ENCODE measurements at places on chromosomes 5 and 9. TPM values are rescaled to one million over a fixed set of nuclear protein-coding genes. Genes with fewer than 3 reads are reported as not detected.

Gene FAM221B
- not detected for total RNA-seq

DNA sequence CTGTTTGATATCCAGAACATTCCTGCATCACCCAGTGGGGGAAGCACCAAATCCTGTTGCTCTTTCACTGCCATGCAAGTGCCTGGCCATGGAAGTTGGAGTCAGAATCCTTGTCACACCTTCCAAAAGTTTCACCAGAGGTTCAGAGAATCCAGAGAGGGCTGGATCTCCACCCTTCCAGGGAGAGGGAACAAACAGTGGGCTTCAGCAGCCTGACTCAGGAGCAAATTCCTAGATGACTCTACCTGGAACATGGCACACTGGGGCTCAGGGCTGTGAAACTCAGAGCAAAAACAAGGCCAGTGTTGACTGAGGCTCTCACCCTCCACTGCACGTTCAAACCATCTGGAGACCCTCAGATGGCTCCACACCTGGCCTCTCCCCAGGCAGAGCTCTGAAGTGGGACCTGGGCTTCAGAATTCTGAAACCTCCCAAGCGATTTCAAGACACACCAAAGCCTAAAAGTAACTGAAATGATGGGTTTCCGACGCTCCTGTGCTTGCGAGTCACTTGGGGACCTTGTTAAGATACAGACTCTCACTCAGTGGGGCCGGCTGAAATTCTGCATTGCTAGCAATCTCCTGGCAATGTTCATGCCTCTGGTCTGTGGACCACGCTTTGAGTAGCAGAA is 205.9 kb downstream of the AUH start:
- DNase-seq: no peak

- no peak for DNase-seq
Observed at GRCh38 chr5:146400201-146400600, 46.9 kb upstream of the TCERG1 start.

- no peak for DNase-seq
Observed at GRCh38 chr9:95373782-95374487, 56.4 kb upstream of the FANCC start.

Gene ANKRD20A1
- total RNA-seq: 6.5 TPM

Gene CCL21
- not detected for total RNA-seq

DNA sequence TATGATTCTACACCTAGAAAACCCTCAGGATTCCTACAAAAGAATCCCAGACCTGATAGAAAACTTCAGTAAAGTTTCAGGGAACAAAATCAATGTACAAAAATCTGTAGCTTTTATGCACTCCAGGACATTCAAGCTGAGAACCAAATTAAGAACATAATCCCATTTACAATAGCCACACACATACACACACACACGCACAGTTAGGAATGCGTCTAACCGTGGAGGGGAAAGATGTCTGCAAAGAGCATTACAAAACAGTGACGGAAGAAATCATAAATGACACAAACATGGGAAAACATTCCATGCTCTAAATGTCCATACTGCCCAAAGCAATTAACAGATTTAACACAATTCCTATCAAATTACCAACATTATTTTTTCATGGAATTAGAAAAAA is 51.4 kb upstream of the CAST start:
- no peak for DNase-seq

Gene DNAJC25
- total RNA-seq: 4.5 TPM

- DNase-seq: no peak
Observed at GRCh38 chr5:109309326-109310063, 100.3 kb downstream of the PJA2 start.

GRCh38 chr9:99046542-99047071 is 58.3 kb upstream of the TGFBR1 start:
- no peak for DNase-seq

DNA sequence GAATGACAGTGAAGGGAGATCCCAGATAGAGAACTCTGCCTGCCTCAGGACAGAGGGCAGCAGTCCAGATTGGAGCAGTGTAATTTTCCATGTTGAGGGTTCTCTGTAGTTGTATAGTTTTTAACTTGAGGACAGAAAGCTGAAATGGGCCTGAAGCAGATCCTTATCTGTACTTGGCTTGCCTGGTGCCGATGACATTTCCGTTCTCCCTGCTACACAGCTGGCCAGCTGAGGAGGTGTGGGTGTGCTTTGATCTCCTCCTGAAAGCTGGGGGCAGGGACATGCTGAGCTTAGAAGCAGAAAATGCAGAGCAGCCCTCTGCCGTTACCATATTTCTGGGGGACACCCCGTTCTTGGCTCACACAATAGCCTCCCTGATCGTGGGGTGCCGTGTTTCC is 10.5 kb downstream of the GLRX start:
- DNase-seq: no peak

GRCh38 chr5:79020861-79021561 is 35.9 kb upstream of the ARSB start:
- DNase-seq: peak; percentile 10

DNA sequence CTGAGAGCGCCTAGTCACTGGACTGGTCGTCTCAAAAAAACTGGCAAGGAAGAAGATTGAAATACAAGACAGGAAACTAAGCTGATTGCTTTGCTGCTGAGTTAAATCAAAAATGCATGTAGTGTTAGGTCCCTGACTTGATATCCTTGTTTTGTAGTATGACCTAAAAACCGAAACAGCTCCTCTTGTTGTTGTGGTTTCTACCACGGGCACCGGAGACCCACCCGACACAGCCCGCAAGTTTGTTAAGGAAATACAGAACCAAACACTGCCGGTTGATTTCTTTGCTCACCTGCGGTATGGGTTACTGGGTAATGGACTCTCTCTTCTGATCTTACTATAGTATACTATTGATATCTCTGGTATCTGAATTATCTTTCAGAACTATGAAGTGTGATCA is 4.3 kb downstream of the MTRR start:
- no peak for DNase-seq

DNA sequence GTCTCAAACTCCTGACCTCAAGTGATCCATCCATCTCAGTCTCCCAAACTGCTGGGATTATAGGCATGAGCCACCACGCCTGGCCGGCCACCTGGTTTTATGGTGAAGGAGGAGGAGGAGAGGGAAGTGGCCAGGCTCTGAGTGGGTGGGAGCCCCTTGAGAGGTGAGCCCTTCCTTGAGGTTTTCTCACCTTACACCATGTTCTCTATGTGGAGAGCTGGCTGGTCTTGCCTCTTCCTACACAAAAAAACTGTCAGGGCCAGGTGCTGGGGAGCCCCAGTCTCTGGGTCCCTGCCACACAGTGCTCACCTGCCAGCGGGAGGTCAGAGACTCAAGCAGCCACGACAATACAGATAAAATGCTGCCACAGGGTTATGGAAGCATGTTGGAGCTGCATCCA is 18.1 kb downstream of the SWI5 start:
- DNase-seq: no peak

GRCh38 chr5:83368319-83368718 is 103.2 kb upstream of the VCAN start:
- DNase-seq: no peak

Gene MAN2A1
- 74.6 TPM for total RNA-seq

DNA sequence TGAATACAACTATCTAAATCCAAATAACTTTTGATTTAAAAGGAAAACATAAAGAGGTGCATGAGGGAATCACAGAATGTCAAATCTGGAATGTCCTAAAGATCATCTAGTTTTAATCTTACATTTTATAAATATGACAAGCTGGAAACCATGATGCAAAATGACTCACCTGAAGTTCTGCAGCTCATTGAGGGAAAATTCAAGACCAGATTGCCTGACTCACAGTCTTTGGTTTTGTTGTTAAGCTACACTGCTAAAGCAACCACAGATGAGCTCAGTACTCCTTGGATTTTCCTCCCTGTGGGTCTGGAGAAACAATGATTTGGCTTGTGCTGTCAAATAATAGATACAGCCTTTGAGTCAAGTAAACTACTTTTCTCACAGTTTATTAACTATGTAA is 19.1 kb upstream of the EDIL3 start:
- DNase-seq: no peak

DNA sequence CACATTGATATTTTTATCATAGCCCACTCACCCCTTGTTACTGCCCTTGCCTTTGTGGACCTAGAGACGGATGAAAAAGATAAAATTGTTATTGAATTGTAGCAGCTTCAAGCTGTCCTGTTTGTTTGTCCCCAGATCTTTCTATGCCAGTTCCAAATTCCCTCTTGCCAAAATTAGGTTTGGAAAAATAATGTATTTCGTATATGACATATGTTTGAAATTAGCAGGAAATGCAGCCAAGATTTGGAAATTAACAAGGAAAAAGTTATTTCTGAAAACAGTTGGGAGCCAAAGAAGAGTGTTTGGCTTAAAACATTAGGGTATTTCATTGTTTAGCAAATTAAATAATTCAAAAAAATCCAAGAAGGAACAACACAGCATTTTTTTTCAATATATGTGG is 33.5 kb downstream of the SPATA31D1 start:
- DNase-seq: no peak
